ENCODE measurements at places on chromosomes 12 and 14.
A peak's percentile ranks its signal among the peaks of the same experiment; 100 is the strongest.

DNA sequence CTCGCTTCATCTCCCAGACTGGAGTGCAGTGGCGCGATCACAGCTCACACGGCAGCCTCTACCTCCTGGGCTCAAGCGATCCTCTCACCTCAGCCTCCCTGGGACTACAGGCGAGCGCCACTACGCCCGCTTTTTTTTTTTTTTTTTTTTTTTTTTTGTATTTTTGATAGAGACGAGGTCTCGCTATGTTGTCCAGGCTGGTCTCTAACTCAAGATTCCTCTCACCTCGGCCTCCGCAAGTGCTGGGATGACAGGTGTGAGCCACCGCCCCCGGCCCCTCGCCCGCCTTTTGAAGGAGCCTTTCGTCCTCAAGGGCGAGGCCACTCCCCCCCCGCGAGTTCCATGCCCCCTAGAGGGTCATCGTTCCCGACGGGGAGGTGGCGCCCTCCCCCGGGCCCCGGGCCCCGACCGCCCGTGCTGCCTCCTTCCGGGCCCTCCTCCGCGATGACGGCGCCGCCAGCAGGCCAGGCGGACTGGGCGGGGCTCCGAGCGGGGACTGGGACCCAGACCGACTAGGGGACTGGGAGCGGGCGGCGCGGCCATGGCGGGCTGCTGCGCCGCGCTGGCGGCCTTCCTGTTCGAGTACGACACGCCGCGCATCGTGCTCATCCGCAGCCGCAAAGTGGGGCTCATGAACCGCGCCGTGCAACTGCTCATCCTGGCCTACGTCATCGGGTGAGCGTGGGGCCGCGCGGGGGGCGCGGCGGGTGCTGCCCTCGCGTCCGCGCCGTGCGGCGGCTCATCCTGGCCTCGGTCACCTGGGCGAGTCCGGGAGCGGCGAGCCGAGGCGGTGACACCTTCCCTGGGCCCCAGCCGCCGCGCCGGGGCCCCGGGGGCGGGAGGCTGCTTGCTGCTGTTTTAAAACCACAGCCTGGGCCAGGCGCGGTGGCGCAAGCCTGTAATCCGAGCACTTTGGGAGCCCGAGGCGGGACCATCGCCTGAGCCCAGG, at the start of gene P2RX4:
TSS of gene P2RX4 (plus strand) at position 506 of the 949 bp plus-strand sequence. CDS start at position 542, 36 bp downstream.
- peak; percentile 55 for DNase-seq

DNA sequence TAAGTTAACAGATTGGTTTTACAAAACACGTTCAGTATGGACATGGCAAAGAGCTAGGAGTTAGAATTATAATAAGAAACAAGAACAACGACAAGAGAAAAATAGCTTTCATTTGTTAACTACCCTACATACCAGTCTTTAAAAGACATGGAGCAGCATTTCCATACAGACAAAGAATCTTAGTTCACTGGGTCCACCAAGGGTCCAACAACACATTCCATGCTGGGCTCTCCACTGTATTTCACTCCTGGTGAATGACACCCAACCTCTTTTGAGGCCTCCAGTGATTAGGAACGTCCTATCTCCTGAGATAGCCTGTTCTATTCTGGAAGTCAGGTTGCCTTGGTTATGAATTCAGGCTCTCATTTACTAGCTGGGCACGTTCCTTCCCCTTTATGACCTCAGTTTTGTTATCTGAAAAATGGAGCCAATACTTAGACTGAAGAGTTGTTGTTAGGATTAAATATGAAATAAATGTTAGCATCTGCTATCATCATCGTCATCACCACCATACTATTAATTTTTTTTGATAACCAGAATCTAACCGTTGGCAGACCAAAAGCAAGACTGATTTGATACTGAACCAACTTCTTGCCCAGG, 37.7 kb downstream of the C12orf75 start:
- no peak for DNase-seq

DNA sequence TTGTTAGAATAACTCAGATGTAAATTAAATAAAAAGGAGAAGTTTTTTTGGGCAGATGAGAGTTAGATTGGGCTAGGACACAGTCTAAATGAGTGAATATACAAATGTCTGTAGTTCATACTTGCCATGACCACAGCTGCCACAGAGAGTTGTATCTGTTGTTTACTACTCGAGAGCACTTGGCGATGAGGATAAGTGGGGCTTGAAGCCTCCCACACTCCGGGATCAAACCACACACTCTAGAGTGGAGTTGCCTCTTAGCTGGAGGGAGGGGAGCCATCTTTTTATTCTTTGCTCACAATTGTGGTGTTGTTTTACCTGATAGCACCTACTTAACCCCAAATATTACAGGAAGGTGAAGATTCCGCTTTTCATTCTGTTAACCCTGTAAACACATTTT, 27.5 kb downstream of the BEST3 start:
- no peak for DNase-seq

DNA sequence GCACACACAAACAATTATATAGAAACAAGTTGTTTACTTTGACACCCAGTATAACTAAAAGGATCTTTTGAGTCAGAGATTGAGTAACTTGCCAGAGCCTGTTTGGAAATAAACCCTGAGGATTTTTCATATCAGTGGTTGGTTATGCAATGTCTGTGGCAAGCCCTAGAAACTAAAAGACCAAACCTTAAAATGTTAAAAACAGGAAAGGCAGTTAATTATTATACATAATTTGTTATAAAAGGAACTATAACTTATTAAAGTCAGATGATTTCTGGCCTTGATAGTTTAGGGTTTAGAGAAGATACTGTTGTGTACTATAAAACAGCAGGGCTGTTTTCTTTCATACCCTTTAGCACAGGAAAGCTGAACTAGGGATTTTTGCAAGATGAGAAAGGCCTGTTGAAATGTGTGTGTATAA, 44.1 kb downstream of the PSEN1 start:
- DNase-seq, result peak; percentile 34

- DNase-seq, result no peak
These were observed 77.9 kb upstream of the SOX5 start for GRCh38 chr12:24027352-24027751.

- peak; percentile 52 for DNase-seq
These were observed 43.9 kb downstream of the PPP4R3A start for GRCh38 chr14:91466192-91466591.

DNA sequence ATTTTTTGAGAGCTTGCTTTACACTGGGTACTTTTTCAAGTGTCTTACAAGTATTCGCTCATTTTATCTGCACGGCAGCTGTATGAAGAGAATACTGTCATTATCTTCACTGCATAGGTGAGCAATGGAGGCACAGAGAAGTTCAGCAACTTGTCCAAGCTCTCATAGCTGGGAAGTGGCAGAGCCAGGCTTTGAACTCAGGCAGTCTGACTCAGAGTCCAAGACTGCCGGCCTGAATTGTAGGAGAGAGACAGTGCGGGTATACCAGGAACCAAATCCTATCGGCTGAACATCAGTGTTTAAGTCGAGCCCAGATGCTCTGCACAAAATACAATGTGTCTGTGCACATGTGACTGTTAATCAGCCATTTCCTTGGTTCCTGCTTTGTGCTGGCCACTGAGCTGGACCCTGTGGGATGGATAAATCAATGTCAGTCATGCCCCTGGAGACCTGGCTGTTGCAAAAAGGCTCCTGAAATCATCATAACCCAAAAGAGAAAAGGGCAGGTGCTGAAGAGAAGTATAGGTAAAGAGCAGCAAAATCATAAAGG, 474.6 kb downstream of the DPF3 start:
- DNase-seq, result no peak

DNA sequence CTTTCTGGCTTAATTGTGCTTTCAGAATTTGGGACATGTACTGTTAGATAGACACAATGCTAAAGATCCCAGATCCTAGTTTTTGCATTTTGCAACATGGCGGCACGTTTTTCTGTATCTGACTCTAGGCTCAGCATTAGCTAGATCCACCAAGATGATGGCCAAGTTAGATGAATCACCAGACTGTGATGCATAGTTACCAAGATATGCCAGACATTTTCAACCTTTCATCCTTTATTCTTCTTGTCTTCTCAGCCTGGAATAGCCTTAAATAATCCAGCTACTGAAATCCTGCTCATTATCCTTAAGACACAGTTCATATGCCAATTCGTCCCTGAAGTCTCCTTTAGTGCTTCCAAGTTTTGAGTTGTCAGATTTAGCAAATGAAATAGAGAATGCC, 144.9 kb upstream of the CRY1 start:
- DNase-seq, result no peak

GRCh38 chr12:132507656-132508490, 17.9 kb downstream of the FBRSL1 start:
- no peak for DNase-seq

DNA sequence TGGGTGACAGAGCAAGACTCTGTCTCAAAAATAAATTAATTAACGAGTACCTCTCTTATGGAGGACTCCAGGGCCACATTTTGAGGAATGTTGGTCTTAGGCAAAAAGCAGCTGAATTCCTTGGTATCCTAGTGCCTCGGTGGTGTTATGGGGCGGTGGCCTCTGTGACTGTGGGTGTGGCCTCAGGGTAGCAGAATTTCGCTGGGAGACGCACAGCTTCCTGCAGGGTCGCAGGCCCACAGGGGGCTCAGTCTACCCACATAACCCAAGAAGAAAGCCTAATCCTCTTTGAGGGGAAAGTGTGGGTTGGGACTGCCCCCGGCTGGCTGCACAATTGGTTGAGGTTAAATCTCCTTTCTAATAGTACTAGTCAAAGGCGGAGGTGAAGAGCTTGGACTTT, 11.2 kb upstream of the SERPINA4 start:
- no peak for DNase-seq

GRCh38 chr14:28877923-28878322, 111.3 kb downstream of the FOXG1 start:
- no peak for DNase-seq

- no peak for DNase-seq
These were observed 50.7 kb downstream of the SCARB1 start for GRCh38 chr12:124812979-124813378.

DNA sequence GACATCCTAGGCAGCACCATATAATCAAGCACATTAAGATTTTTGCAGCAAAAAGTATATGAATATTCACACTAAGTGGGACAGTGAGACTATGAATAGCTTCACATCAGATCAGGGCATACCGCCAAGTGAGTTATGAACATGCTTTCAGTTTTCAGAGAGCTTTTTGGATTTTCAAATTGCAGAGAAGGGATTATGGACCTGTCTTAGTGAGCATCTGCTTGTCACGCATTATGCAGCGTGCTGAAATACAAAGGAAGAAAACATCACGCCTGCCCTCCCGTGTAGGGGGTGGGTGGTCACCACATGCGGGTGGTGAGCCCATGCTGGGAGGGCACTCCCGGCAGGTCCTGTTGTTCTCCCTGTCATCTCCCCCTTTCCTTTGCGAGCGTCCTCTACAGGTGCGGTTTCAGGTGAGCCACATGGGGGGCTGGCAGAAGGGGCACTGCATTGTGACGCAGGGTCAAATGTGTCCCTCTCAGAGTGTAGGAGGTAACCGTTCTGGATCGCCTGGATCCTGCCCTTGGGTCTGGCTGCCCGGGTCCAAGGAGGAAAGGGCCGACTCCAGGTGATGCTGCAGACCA, 42.6 kb downstream of the TRAF3 start:
- no peak for DNase-seq

DNA sequence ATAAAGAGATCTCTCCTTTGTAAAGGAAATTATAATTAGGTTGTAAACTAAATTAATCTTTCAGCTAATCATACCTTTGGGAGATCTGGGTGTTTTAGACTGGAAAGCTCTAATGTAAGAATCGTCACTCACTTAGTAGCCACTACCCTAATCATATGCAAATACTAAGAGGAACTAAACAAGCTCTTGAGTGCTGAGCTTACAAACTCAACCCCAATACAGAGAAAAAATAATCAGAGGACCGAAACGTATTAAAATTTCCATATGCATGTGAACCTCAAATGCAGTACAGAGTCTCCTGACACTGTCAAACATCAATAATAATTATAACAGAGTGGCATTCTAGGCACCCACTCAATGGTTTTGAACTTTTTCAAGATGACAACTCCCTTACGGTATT, 235.3 kb upstream of the FOXN3 start:
- no peak for DNase-seq

- no peak for DNase-seq
These were observed 5.3 kb downstream of the C2CD5 start for GRCh38 chr12:22539055-22539454.
